ENCODE measurements at places on chromosomes 5 and 9. TPM values are rescaled to one million over a fixed set of nuclear protein-coding genes. Genes with fewer than 3 reads are reported as not detected.
A peak's percentile ranks its signal among the peaks of the same experiment; 100 is the strongest.

The ABLIM3 gene
- 7.3 TPM for total RNA-seq

The RPL37 gene
- total RNA-seq = 68.7 TPM

The TICAM2 gene
- total RNA-seq = not detected

The JADE2 gene
- 36.1 TPM for total RNA-seq

The KIF4B gene
- total RNA-seq = not detected

The TAF11L10 gene
- total RNA-seq = not detected

The FAM169A gene
- 13.7 TPM for total RNA-seq

The SLC36A3 gene
- total RNA-seq = not detected

GRCh38 chr9:97924386-97924785 is 2.1 kb upstream of the TRMO start:
- peaks cover 29% of the 10 kb centered on the region for H3K27me3 ChIP-seq
- no peak overlapping the region for H3K4me3 ChIP-seq
- no peak overlapping the region for H3K27ac ChIP-seq

GRCh38 chr9:92614763-92615461 is 55.0 kb downstream of the IPPK start:
- H3K4me3 ChIP-seq = no peak overlapping the region
- H3K27ac ChIP-seq = no peak overlapping the region
- H3K36me3 ChIP-seq = no peaks in the 10 kb centered on the region
- no peak for DNase-seq
- H3K4me1 ChIP-seq = peaks cover 7% of the 10 kb centered on the region

DNA sequence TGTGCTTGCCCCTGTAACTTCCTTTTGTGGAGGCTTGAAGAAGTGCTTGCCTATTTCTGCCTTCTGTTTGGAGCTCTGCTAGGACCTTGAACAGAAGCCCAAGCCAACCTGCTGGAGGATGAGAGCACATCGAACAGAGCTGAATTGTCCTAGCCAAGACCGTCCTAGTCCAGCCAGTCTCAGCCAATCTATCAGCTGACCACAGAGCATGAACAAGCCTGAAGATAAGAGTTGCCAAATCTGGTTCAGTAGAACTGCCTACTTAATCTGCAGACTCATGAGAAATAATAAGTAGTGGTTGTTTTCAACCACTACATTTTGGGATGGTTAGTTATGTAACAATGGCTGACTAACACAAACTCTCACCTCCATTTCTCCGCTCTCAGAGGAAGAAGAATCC is 4.4 kb upstream of the SNX2 start:
- no peak overlapping the region for H3K4me3 ChIP-seq
- DNase-seq = no peak
- H3K27ac ChIP-seq = no peak overlapping the region

DNA sequence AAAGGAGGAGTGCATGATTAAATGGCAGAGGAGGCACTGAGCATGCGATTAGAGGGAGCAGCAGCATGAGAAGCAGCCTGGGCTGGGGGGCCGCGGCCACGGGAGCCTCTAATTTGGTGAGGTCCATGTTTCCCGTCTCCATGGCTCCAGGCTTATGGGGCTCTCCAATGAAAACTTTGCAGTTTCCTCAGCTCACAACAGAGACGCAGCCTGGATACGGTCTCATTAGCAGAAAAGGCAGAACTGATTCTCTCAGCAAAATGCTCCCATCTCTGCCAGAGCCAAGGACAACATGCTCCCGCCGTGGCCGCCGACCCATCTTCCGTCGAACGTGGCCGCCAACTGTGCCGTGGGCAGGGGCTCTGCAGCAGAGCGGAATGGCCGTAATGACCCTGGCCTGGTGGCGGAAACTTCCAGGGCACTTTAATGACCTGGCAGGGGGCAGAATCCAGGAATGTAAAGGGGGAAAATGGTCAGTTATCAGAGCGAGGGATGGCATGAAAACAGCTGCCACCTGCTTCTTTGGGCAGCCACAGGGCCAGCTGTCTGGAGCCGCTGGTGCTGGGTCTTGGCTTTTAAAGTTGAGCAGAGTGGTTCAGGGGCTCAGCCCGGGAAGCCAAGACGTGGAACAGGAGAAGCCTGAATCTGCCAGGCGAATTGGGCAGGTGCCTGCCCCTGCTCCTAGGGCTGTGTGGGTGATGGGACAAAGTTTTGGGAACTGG is 76.5 kb downstream of the COL5A1 start:
- no peak for DNase-seq
- no peaks in the 10 kb centered on the region for H3K36me3 ChIP-seq
- H3K27me3 ChIP-seq = no peaks in the 10 kb centered on the region
- no peak overlapping the region for H3K4me3 ChIP-seq
- H3K4me1 ChIP-seq = no peaks in the 10 kb centered on the region
- no peak overlapping the region for H3K27ac ChIP-seq

DNA sequence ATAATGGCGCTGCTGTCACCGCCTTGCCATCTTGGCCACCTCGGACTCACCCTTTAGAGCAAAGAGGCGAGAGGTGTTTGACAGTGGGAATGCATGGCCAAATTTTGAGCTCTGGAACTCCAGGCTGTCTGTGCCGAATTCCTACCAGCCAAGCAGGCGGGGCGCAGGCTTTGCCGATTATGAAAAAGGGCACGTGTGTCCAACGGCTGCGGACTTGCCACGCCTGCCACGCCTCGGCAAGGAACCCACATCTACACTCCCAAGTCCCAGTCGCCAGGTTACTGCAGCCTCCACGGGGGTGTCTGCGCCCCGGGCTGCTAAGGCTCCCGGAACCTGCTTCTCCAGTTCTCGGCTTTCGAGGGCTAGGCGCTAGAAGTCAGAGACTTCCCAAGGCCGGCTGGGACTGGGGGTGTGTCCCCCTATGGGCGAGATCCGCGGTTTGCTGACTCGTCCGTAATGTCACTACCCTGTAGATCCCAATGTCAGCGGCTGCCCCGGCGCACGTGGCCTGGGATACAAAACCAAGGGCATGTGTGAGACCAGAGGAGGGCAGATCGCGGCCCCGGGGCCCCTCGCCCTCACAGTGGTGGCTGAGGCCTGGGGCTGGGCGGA is 2.8 kb downstream of the NPR3 start:
- H3K27ac ChIP-seq = no peak overlapping the region
- H3K4me3 ChIP-seq = peak overlapping the region; percentile 15
- DNase-seq = peak; percentile 42
- H3K4me1 ChIP-seq = peaks cover 8% of the 10 kb centered on the region
- no peaks in the 10 kb centered on the region for H3K36me3 ChIP-seq

GRCh38 chr9:33850677-33851076 is 33.7 kb downstream of the UBE2R2 start:
- no peaks in the 10 kb centered on the region for H3K36me3 ChIP-seq
- DNase-seq = no peak
- H3K4me3 ChIP-seq = no peak overlapping the region
- no peaks in the 10 kb centered on the region for H3K27me3 ChIP-seq

DNA sequence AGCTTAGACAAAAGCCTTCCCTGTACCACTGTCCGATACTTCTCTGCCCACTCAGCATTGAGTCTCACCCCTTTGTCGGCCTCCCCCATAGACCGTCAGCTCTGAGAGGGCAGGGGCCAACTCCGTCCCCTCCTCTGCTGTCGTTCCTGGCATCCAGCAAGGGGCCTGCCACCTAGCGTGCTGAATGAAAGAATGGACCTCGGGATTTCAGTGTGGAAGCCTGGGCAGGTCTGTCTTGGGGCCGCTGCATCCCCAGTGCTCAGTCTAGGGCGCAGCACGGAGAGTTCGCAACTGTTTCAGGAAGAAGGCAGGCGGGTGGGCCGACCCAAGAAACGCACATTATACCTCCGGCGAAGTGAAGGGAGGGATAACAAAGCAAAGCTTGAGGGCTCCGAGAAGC is 1.5 kb upstream of the TOR1B start:
- no peak overlapping the region for H3K27ac ChIP-seq
- peak; percentile 2 for DNase-seq
- H3K36me3 ChIP-seq = no peaks in the 10 kb centered on the region
- H3K4me1 ChIP-seq = peaks cover 6% of the 10 kb centered on the region
- no peaks in the 10 kb centered on the region for H3K27me3 ChIP-seq

GRCh38 chr5:31754741-31755675 is 116.1 kb downstream of the PDZD2 start:
- DNase-seq = no peak
- H3K36me3 ChIP-seq = no peaks in the 10 kb centered on the region
- H3K4me3 ChIP-seq = no peak overlapping the region
- H3K4me1 ChIP-seq = peaks cover 4% of the 10 kb centered on the region
- no peaks in the 10 kb centered on the region for H3K27me3 ChIP-seq

DNA sequence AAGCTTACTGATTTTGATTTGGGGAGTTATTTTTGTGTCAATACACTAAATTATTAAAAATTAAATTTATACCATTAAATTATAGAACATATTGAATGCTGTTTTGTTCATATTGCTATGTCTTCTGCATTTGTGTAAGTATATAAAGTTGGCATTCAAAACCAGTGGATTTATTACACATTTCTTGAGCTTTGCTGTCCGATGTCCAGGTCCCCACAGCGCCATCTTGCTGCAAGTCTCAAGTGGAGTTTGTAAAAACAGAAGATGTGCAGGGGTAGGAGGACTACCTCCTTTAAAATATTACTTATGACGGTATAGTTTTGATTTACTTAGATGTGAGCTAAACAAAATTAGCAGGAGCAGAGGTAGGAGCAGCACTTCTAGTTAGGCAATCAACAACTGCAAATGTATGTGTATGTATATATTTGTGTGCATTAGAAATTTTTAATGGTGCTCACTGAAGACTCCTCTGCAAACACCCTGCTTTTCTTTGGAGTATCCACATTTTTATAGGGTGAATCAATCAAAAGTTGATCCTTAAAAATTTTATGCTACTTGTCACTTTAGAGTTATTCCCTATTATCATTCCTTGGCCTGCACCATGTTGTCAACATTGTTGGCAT is 37.4 kb downstream of the CPEB4 start:
- peaks cover 16% of the 10 kb centered on the region for H3K4me1 ChIP-seq
- no peak overlapping the region for H3K27ac ChIP-seq
- peak; percentile 36 for DNase-seq
- H3K36me3 ChIP-seq = no peaks in the 10 kb centered on the region

DNA sequence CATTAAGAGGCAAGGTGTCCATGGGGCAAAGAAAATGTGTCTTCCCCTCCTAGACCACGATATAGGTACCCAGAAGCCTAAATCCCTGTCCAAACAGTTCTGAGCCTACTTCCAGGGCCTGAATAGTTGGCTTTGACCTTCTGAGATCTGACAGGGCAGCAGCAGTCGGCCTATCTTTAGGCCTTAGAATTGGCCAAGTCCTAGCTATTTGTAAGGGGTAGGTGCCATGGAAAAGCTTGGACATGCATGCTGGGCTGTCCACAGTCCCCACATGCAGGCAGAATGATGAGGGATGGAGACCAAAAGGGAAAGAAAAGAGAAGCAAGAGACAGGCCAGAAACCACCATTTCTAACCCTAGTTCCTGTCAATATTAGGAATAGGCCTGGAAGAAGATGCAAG is 346.1 kb downstream of the ANXA1 start:
- no peak overlapping the region for H3K27ac ChIP-seq
- no peaks in the 10 kb centered on the region for H3K36me3 ChIP-seq
- no peak for DNase-seq
- H3K27me3 ChIP-seq = no peaks in the 10 kb centered on the region
